ENCODE measurements at places on chromosomes 16 and 17. TPM values are rescaled to one million over a fixed set of nuclear protein-coding genes. Genes with fewer than 3 reads are reported as not detected.

The FOXJ1 gene
- 0.85 TPM for total RNA-seq

DNA sequence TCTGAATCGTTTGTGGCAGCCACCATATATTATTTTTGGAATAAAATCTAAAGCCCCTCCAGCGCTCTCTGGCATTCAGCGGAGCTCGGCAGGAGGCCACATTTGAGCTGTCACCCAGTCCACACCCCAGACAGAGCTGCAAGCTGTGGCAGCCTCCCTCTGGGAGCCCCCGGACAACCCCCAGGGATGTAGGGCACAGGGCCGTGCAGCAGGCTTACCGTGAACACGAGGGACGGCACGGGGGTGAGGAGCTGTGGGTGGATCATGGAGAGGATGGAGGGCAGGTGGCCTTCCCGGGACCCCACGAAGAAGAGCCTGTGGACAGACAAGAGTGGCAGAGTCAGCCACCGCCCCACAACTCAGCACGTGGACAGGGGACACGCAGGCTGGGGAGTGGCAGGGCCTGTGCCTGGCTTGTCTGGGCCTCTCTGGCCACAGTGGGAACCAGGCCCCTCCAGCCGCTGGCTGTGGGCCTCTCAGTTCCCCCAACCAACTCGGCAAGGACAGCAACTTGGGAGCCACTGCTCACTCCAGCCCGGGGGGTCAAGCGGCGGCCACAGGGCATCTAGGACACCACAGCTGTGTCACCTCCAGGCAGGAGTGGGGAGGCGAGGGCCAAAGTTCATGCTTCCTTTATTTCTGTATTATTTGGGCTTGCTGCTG, 31.5 kb downstream of the SLC7A5 start:
- DNase-seq = no peak

- DNase-seq = no peak
Measured at GRCh38 chr16:5793556-5793955, 696.0 kb upstream of the EEF2KMT start.

DNA sequence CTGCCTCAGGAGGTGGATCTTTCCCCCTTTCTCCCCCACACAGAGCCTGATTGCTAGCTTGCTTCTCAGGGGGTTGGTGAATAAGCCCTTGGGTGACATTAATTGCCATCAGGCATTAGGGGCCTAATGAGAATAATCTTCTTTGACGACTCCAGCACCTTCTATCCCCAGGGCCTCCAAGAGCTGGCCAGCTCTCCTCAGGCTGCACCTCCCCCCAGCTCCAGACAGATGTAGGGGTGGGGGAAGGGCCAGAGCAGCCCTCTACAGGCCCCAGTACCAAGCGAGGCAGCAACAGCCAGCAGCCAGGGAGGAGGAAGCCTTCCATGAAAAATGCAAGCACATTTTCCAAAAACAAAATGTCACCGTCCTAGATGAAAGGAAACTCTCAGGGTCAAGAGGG, 1.4 kb upstream of the TMEM132E start:
- no peak for DNase-seq

- DNase-seq = peak; percentile 30
Measured at GRCh38 chr17:62064791-62065563, at the start of gene MED13. TSS of gene MED13 (minus strand) at chr17:62065278. CDS start at chr17:62065205, 73 bp downstream.

GRCh38 chr16:84062734-84063640, 20.4 kb upstream of the SLC38A8 start:
- peak; percentile 82 for DNase-seq

The CMTM1 gene
- total RNA-seq = 3.1 TPM

- no peak for DNase-seq
Measured at GRCh38 chr17:17636272-17636885, 44.9 kb upstream of the PEMT start.

- no peak for DNase-seq
Measured at GRCh38 chr17:76088868-76089576, 10.0 kb downstream of the ZACN start.

The OTOP2 gene
- not detected for total RNA-seq

DNA sequence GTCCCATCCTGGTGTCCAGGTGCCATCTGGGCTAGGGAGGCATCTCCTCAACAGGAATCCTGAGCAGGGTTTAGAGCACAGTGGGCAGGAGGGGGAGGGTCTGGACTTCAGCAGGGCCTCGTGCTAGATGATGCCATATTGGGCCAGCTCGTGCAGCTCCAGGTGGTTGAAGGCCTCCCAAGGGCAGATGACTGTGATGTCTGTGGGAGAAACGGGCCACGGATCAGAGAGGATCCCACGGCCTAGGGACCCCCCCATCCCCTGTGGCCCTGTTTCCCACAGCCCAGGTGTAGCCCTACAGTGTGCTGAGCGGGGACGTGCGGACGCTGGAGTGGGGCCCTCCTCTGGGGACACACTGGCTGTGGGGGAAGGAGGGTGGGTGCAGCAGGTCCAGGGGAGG, 5.4 kb downstream of the PDE6G start:
- DNase-seq = no peak

Data from G401 (cell line).